ENCODE measurements at places on chromosomes 4 and X.
A peak's percentile ranks its signal among the peaks of the same experiment; 100 is the strongest.

DNA sequence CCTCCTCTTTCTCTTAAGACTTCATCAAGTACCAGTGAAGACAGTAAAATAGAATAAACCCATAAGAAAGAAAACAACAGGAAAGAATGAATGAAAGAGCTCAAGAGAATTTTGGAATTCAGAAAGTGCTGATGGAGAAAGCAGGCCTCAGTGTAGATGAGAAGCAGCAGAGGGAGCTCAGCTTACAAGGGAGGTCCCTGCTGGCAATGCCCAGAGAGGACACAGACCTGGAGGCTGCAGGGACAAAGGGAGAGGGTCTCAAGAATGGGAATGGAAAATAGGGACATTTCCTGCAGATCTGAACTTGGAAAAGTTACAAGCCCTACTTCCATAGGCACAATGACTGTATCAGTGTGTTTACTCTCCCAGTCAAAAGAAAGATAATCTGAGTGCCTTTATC is 64.5 kb upstream of the MAGEA10 start:
- no peak for DNase-seq

- DNase-seq, result no peak
These were observed 18.0 kb downstream of the C4orf33 start for GRCh38 chr4:129113919-129114318.

GRCh38 chr4:8542776-8543525 is 37.2 kb upstream of the GPR78 start:
- no peak for DNase-seq

- no peak for DNase-seq
These were observed 106.0 kb upstream of the LRPAP1 start for GRCh38 chr4:3638080-3638795.

DNA sequence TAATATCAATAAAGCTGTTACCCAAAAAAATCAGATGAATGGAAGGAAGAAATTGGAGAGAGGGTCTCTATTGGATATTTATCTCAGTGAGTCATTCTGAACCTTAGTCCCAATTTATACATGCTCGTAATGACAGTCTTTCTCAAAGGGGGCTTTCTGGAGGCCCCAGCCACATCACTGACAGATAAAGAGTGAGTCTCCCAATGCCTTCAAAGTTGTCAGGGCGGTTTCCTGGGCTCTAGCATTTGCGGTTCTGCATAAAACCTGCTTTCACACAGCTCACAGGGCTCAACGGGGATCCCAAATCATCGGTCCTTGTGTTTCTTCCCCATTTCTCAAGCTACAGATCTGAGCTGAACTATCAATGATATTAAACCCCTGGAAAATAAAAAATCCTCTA is 17.3 kb downstream of the TCEANC start:
- DNase-seq, result no peak

GRCh38 chrX:68761086-68761485 is 67.7 kb upstream of the EFNB1 start:
- DNase-seq, result no peak

GRCh38 chr4:3407930-3408792 is 33.6 kb upstream of the HGFAC start:
- no peak for DNase-seq

DNA sequence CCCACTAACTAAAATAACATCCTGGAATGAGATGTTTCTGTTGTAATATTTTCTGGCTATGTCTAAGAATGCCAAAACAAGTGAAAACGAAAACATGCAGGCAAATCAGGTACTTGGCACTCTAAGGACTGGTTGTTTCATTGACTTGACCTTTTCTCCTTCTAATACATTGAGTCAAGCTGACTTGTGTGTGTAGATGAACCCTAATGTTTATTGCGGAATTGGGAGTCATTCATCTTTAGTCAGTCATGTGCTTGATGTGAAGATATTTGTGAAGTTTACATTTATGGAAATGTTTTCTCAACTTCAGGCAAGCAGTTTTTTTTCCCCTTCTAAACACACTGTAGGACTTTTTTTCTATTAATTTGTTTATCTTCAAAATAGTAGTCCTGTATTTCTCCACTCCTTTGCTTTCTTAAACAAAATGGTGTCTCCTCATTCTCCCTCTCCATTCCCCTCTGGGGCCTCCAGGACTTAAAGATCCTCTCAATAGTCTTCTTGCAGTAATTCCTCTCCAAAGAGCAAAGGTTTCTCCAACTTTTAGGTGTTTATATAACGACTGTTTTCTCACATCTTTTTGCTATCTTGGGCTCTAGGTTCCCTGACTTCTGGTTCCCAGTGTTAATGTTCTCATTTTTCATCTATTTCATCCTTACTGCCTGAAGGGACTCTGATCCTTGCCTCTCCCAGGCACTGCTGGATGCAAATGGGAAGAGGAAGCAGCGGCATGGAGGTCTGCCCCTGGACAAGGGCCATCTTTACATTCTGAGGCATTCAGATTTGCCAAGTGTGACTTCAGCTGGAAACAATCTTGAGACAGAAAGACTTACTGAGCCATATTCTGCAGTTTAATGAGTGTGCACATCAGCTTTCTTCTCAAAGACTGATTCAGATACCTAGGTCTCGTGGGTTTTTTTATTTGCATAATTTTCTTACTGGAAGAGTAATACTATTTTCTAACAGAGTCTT is 166.4 kb downstream of the ARHGAP6 start:
- peak; percentile 82 for DNase-seq

GRCh38 chr4:1691737-1692373 is 7.7 kb upstream of the FAM53A start:
- DNase-seq, result no peak

Measured in tongue (tissue), 3 donors.